Brain (organoid and tissue), 16 donors: ENCODE measurements at places on chromosomes 1 and 21.

- DNase-seq: no peak
Measured at GRCh38 chr1:183810121-183810520, 5.2 kb downstream of the RGL1 start.

GRCh38 chr1:16015960-16016901 lies 1.6 kb downstream of the HSPB7 start:
- no peak for DNase-seq

GRCh38 chr1:243413431-243414151 lies 157.8 kb downstream of the SDCCAG8 start:
- no peak for DNase-seq

DNA sequence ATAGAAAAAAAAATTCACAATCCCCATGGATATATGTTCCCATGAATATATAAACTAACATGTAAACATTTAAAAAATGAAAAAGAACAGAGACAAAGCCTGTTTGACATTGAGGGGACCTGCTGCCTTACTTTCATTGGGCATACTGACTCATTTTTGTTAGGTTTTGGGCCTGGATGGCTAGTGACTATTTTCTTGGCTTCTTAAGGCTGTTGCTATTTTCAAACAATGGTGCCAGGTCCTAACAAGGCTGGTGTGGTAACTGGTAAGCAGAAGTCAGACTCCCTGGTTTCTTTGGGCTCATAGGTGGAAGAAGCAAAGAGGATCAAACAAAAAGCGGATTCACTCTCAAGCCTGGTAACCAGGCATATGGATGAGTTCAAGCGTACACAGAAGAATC lies 51.0 kb downstream of the LAMC2 start:
- no peak for DNase-seq

DNA sequence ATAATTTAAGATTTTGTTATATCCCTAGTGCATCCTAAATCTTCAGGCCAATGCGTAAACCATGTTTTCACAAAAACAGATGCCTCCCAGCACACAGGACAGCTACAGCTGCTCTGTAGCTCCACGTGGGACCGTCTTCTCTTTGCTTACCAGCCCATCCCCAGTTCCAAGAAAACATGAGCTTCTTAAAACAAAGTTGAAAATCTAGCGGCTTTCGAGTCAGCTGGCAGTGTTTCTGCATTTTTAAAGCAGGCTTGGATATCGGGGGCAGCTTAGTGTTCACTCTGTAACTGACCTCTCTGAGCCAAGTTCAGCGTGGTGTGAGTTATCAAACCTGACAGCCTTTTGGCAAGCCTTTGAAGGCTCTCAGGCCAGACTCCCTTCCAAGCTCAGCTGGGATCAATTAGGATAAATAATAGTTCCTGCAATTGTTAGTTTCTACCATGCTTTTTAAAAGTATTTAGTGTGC lies 881.5 kb downstream of the LTN1 start:
- DNase-seq: peak; percentile 75

DNA sequence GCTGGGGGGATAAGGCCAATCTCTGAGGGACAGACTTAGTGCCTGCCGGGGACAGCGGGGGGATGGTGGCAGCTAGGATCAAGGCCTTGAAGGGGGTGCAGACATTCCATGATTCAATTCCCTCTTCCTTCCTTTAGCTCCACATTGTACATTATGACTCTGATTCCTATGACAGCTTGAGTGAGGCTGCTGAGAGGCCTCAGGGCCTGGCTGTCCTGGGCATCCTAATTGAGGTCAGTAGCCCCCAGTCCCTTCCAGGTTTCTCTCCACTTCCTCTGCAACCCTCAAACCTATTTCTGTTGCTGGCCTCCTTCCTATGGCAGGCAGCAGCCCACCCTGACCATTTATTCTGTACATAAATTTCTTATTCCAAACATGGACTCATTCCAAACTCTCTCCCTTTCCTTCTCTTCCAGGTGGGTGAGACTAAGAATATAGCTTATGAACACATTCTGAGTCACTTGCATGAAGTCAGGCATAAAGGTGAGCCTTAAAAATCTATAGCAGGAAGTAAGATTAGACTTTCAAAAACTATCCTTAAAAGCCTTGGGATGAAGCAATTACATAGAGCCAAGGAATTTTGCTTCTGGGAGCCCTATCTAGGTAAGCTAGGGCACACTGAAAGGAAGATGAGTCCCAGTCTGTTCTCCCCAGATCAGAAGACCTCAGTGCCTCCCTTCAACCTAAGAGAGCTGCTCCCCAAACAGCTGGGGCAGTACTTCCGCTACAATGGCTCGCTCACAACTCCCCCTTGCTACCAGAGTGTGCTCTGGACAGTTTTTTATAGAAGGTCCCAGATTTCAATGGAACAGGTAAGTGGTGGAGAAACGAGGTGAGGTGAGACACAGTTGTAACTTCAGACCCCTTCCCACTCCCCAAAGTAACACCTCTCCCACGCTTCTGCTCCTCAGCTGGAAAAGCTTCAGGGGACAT lies 5.1 kb downstream of the CA14 start:
- DNase-seq: no peak

DNA sequence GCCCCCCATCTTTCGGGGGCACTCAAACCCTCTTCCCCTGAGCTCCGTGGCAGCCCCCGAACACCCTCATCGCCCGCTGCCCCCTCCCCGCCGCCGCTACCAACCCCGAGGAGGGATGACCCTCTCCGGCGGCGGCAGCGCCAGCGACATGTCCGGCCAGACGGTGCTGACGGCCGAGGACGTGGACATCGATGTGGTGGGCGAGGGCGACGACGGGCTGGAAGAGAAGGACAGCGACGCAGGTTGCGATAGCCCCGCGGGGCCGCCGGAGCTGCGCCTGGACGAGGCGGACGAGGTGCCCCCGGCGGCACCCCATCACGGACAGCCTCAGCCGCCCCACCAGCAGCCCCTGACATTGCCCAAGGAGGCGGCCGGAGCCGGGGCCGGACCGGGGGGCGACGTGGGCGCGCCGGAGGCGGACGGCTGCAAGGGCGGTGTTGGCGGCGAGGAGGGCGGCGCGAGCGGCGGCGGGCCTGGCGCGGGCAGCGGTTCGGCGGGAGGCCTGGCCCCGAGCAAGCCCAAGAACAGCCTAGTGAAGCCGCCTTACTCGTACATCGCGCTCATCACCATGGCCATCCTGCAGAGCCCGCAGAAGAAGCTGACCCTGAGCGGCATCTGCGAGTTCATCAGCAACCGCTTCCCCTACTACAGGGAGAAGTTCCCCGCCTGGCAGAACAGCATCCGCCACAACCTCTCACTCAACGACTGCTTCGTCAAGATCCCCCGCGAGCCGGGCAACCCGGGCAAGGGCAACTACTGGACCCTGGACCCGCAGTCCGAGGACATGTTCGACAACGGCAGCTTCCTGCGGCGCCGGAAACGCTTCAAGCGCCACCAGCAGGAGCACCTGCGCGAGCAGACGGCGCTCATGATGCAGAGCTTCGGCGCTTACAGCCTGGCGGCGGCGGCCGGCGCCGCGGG lies 837 bp downstream of the FOXD3 start:
- peak; percentile 79 for DNase-seq

DNA sequence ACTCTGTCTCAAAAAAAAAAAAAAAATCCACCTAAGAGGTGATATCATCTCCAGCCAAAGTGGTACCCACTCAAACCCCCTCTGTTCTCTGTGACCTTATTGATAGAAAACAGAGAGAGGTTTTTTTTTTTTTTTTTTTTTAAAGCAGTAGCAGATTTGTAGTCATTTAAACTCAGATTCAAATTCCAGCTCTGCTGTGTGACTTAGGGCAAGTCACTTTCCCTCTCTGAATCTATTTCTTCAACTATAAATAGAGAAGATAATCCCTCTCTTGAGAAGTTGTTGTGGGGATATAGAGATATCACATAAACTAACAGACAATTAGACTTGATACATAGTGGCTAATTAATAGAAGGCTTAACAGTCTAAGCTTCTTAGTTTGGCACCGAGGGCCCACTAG lies 48.4 kb downstream of the NKAIN1 start:
- DNase-seq: no peak

GRCh38 chr1:217388522-217389065 lies 242.3 kb downstream of the GPATCH2 start:
- peak; percentile 15 for DNase-seq

DNA sequence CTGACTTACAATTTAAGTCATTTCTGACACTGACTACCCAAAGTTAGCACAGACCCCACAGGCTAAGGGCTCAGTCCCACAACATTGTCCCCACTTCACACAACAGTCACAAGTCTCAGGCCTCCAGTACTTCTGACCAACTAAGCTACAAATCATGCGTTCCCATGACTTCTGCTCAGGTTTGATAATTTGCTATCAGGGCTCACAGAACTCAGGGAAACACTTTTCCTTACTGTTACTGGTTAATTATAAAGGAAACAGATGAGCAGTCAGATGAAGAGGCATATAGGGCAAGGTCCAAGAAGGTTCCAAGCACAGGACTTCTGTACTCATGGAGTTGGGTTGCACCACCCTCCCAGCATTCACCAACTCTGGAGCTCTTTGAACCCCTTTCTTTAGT lies 151.2 kb upstream of the TNR start:
- no peak for DNase-seq

DNA sequence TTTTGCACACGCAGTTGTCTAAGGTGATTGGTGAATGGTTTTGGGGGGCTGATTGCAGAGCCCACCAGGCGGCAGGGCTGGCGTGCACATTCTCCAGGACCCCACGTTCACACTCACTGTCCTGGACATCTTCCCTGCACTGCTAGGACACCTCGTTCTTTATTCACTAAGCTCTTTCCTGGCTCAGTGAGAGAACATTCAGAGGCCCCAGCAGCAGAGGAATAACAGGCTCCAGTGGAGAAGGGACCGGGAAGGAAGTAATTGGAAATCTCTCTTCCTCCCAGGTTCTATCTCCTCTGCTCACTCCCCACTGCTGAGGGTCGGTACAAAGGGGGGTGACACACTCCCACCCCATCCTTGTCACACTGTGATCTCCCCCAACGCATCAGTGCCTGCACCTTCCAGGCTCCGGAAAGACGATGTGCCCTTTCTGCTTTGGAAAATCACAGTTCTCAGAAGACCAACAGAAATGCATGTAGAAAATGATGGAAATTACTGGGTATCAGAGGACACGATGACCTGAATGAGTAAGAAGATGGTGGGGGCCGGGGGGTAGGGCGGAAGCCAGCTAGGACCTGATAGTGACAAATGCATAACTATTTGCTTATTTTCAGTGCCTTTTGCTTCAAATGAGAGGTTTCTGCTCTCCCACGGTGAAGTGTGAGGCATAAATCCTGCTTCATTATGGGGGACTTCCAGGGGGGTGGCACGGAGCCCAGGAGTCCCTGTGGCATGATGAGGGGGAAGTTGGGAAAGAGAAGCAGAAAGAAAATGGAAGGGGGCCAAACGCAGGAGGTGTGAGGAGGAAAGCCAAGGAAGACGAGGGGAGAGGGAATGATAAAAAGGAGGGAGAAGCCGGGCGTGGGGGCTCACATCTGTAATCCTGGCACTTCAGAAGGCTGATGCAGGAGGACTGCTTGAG lies 25.2 kb upstream of the KIF26B start:
- DNase-seq: peak; percentile 81

DNA sequence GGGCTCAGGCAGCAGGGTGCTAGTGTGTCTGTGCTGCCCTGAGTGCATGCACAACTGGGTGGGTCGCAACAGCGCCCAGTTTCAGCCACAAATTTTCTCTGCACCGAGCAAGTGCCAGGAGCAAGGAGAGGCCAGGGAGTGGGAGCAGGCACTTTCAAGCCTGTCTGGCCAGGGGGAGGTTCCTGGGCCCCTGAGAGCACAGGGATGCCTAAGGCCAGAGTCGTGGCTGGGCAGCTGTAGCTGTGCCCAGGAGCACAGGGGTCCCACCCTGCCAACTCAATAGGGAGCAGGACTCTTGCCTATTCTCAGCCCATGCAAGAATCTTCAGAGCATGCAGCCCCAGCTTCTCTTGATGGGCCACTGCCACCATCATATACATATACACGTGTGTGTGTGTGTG lies 1577.4 kb downstream of the KCNT2 start:
- no peak for DNase-seq

- DNase-seq: no peak
Measured at GRCh38 chr1:181120924-181121323, 32.4 kb downstream of the IER5 start.

DNA sequence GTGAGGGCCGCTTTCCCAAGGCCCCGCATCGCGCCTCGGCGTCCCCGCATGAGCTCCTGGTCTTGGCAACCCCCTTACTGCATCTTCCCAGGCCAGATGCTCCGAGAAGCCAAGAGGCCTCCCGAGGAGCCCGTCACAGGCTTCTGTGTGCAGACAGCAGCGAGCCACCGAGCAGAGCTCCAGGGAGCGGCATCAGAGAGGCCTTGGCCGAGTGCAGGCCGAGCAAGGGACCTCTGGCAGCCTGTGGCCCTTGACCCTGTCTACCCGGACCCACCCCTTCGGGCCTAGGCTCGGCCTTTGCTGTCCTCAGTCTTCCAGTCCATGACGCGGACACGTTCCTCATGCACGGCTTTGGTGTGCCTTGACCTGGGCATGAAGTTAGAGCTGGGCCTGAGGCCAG lies 63.5 kb downstream of the MORN1 start:
- no peak for DNase-seq
